Activated T-cell treated with anti-CD3 and anti-CD28 coated beads for 24 hours (primary cell): ENCODE measurements at places on chromosomes 7 and 10.

DNA sequence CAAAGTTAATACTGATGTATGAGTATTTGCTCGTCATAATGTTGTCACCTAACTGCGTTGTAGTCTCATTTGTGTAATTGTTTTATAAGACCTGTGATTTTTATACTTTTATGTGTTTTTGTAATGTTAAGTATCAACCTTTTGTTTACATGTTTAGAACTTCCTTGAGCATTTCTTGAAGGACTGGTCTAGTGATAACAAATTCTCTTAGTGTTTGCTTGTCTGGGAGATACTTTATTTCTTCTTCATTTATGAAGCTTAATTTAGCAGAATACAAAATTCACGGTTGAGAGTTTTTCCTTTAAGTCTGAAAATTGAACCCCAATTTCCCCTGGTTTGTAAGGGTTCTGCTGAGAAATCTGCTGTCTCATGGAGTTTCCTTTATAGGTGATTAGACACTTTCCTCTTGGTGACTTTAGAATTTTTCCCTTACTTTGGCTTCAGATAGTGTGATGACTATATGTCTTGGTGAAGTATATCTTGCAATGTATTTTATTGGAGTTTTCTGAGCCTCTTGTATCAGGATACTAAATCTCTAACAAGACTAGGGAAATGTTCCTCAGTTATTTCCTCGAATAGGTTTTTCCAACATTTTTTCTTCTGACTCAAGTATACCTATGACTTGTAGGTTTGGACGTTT is 154.9 kb downstream of the WDR11 start:
- DNase-seq: no peak

DNA sequence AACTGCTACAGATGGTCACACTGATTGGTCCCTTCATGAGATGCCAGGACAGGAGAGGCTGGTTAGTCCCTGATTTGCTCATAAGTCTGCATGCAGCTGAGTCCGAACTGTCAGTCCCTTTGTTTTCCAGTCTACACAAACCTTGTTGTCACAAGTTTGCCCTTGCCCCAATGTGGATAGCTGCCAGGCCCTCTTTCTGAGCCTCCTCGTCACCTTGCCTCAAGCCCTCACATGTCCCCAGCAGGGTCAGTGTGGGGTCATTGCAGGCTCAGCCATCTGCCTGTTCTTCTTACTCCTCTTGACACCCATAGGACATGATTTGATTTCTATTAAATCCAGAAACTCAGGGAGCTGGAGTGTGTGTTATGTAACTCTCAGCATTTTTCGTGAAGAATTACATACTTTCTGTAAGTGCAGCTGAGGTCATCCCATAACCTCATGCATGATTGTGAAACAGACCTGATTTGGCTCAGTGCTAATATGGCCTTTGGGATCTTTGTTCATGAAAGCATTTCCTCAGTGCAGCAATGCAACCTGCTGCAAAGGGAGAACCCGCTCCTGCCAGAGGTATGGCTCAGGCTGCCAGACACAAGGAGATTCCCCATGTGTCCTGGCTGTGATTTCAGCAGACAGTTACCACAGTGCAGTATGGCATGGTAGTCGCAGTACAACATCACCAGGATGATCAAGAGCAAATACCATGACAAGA is 70.0 kb upstream of the ZMIZ2 start:
- DNase-seq: no peak

DNA sequence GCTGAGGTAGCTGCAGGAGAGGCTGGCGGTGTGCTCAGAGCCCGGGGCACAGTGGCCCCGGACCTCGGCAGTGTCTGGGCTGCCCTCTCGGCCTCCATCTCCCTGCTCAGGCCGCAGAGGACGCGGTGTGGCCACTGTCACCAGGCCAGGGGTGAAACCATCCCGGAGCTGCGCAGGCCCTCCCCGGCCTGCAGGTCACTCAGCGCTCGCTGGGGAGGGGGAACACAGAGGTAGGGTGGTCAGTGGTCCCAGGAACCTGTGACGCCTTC is 49.8 kb upstream of the DAGLB start:
- no peak for DNase-seq

DNA sequence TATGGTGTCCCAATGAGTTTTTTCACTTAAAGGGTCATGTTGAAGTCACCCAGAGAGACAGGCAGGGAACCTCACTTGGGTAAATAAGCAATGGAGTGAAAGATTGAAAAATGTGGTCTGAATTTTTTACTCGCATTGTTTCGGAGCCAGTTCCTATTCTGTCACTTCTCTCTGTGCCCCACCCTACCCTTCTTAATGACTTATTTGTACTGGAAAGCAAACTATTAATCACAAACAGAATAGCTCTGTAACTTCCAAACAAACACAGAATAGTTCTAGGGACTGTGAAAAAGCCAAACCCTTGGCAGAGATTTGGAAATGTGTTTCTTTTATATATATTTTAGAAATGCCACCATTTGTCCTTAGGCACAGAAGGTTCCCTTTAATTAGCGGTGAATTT is 76.0 kb downstream of the LRMDA start:
- DNase-seq: no peak

DNA sequence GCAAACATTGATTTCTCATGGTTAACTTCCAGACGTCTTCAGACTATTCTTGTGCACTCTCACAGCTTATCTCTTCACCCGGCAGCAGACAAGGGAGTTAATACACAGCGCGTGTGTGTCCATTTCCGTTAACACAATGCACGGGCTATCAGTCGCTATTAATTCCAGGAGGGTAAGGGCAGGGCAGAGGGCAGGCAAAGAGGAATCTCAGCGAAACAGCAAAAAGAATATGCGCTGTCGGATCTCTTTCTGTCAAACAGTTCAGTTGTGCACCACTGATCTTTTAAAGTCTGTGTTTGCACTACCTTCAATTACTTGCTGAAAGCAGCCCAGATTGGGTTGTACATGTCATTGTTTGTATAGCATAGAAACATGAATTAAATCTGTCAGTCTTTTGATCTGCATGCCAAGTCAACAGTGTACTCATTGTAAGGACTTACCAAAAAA is 41.1 kb upstream of the CABCOCO1 start:
- no peak for DNase-seq

DNA sequence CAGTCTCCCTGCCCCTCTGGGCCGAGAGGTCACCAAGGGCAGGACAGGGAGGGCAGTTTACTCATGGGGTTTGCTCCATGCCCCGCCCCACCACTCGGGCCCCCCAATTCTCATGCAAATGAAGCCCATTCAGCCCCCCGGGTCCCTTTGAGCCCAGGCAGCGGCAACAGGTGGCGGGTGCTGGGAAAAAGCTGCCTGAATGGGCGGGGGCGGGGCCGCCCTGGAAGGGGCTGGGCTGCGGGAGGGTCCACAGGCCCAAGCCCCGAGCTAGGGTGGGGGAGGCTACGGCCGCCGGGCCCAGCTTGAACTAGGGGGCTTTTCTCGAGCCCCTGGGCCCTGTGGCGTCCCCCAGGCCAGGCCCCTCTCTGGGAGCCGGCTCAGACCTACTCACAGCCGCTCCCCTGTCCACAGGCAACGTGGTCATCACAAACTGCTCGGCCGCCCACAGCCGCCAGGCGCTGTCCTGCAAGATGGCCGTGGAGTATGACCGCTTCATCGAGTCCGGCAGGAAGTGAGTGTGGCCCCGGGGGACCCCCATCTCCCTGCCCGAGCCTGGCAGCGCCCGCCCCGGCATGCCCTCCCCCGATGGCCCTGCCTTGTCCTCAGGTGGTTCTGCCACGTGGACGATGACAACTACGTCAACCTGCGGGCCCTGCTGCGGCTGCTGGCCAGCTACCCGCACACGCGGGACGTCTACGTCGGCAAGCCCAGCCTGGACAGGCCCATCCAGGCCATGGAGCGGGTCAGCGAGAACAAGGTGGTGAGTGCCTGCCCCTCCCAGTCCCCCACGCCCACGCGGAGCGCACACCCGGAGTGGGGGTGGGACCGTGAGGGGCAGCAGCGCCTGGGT is 5.5 kb downstream of the LFNG start:
- no peak for DNase-seq

DNA sequence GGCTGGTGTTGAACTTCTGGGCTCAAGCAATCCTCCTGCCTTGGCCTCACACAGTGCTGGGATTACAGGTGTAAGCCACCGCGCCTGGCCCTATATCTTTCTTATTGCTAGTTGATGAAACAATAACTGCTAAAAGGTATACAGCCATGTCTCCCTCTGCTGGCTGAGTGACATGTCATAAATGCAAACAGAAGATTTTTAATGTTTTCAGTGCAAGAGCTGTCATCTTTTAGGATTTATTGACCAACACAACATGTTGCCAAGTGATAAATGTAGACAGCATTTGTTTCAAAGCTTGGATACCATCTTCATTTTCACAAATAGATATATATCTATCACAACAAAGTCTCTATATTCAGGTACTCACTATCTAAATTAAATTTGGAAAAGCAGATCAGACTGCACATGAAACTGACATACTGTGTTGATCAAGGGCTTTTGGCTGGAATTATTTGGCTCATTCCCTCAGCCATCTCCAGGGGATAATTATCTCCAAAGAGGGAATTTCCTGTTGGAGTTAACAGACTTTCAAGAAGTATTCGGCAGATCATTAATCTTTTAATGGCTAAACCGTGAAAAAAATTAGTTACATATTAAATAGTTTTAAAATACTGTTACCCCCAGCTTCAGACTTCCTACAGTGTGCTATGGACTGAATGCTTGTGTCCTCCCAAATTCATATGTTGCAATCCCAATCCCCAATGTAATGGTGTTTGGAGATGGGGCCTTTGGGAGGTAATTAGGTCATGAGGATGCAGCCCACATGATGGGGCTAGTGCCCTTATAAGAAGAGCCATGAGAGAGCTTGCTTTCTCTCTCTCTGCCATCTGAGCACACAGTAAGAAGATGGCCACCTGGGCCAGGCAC is 41.3 kb upstream of the SRPK2 start:
- peak; percentile 30 for DNase-seq

DNA sequence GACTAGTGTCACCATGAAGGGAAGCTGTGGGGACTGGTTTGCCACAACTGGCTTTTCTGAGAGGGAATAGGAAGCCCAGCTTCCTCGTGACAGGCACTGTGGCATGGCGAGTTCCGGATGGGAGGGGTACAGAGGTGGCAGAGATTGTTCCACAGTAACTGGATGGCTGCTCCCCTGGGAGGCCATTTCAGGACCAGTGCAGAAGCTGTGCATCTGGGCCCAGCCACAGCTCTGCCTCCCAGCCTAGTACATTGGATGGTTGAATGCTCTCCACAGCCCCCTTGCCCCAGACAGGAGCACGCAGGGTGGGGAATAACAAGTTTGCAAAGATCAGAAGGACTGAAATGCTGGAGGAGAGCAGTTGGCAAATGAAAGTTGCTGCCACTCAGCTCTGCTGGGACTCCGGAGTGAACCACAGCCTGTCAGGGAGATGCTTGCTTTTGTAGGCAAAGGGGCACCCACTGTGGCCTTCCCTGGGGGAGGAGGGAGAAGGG is 51.8 kb downstream of the GSDME start:
- DNase-seq: no peak

GRCh38 chr7:2033586-2034135 is 199.1 kb downstream of the MAD1L1 start:
- no peak for DNase-seq

- no peak for DNase-seq
Measured at GRCh38 chr10:71289421-71290130, 29.5 kb upstream of the SLC29A3 start.

DNA sequence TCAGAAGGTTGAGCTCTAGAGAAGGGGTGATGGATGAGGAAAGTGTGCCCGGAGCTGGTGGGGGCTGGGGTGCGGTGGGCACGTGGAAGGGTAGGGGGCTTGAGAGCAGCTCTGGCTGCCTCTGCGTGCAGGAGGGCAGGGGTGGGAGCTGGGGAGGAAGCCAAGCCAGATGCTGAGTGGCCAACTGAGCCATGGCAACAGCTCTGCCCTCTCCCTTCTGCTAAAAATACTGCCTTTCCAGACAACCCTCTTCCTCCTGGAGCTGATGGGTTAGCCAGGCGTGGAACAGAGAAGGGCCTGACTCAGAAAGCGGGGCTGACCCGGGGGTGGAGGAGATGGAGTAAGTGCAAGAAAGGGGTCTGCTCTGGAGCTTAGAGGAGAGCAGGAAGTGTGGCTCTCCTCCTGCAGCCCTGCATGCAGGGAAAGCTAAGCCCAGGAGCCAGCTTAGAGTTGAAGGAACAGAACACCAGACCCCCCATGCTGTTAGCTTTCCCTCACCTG is 114.6 kb upstream of the AGK start:
- no peak for DNase-seq

GRCh38 chr10:90269699-90270098 is 568.3 kb downstream of the KIF20B start:
- no peak for DNase-seq
